ENCODE measurements at places on chromosomes 6 and 20. TPM values are rescaled to one million over a fixed set of nuclear protein-coding genes. Genes with fewer than 3 reads are reported as not detected.

DNA sequence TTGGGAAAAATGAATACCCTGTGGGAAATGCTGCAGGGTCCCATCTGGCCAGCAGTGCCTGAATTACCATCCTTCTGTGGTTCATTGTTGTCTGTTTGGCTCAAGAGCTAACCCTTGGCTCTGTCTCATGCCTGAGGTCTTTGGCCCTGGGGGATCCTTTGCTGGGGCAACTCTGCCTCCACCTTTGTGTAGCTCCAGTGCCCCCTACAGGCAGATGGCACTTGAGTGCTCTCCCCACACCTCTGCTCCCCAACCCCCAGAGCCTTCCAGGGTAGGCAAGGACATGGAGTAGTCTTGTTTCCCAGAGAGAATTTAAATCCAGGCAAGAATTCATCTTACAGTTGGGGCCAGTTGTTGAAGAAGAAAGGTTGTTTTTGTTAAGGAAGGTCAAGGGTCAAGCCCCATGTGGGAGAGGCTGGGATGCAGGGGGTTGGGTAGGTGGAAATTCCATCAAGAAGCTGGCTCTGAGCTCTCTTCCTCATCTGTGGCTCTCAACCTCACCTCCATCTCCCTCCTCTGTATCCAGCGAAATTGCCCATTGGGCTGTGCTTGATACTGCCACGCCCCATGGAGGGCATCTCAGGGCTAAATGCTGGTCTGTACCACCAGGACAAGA lies 44.2 kb downstream of the ZNF831 start:
- DNase-seq, result peak; percentile 20

GRCh38 chr20:62060631-62061541 lies 4.8 kb downstream of the TAF4 start:
- DNase-seq, result no peak

DNA sequence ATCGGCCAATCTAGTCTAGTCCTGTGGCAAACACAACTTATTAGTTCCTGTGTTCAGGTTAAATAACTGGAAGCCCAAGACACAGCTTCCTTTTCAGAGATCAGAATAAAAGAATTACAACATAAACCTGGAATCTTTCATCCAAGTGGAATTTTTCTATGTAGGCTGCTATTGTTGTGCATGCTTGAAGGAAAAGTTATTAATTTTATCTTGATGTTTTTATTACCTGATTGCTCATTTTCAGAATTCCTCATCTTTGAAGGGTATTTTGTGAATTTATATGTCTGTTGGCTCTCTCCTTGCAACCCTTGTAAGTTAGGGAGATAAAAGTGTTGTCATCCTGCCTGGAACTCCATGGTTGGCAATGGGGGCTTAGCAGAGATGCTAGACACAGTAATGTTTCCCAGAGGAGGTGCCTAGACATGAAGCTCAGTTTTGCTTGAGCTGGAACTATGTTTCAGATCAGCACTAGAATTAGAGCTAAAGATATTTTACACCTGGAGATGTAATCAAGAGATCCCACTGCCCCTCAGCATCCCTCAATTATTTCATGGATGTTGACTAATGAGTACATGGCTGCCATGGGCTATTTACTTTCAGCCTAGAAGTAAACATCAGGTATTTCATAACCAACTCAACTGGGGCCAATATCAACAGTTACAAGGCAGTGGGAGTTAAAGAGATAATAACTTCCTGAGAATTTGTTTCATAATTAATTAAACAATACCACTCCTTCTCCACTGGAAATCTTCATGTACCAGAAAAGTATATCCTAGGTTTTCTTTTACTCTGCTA lies 367.0 kb upstream of the MARCKS start:
- DNase-seq, result no peak

DNA sequence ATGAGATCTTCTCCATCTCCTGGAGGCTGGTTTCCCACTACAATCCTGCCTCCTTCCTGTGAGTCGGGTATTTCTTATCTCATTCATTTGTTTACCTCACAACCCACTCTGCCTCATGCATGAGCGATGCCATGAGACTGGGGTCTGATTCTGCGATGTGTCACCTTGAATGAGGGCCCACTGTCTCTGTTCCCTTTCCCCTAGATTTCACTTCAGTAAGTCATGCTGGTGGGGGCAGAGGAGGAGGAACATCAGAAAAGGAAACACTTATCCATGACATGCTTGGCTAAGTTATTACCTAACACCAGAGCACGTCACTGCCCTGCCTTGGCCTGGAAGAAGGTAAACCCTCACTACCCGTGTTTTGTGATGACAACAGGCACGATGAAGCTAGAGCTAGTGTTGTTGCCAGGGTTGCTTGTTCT lies 337.4 kb upstream of the PRDM1 start:
- DNase-seq, result no peak

Gene C20orf96
- 2.9 TPM for total RNA-seq

All from muscle of leg (tissue), 16 donors.